Activated CD4-positive, alpha-beta T cell treated with anti-CD3 and anti-CD28 coated beads for 1 hour (primary cell): ENCODE measurements at places on chromosomes 6 and 20.

DNA sequence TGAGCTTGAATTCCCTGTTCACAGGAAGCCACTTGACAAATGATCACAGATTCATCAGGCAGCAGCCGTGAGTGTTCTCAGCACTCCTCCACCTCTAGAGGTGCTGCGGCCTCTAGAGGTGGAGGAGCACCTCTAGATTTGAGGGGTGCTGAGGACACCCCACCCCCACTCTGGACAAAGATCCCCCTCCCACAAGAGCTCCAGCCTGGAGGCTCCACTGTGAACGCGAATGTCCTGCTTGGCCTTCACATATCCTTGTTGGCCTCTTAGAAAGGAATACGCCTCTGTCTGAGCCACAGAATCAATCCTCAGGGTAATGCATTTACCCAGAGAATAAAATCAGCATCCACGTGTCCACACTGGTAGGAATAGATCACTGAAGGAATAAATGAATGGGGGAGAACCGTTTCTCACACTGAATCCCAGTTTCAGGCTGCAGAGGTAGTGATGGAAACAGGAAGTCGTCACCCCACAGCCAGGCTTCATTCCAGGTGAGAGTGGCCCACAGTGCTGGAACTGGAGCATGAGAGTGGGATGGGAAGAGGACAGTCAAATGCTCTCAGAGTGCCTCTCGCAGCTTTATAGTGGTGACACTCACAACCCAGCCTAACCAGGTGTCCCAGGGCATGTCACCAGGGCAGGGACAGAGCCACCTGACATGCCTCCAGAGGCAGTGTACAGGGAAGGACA, 16.6 kb downstream of the NPEPL1 start:
- no peak for DNase-seq

DNA sequence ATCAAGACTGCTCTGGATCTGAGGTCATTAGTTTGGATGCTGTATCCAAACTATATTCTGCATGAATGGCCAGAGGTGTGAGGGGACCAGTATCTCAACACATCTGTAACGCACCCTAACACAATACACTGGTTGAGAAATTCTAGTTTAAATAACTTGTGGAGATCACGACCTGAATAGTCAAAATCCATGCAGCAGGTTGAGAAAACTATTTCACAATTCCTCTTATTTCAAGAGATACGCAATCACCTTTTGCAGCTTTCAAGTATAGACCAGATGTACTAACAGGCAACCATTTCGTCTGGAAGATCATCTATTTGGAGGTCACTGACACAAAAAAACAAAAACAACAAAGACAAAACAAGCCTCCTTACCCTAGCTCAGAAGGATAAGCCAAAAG, 11.1 kb downstream of the CSNK2A1 start:
- DNase-seq: no peak

DNA sequence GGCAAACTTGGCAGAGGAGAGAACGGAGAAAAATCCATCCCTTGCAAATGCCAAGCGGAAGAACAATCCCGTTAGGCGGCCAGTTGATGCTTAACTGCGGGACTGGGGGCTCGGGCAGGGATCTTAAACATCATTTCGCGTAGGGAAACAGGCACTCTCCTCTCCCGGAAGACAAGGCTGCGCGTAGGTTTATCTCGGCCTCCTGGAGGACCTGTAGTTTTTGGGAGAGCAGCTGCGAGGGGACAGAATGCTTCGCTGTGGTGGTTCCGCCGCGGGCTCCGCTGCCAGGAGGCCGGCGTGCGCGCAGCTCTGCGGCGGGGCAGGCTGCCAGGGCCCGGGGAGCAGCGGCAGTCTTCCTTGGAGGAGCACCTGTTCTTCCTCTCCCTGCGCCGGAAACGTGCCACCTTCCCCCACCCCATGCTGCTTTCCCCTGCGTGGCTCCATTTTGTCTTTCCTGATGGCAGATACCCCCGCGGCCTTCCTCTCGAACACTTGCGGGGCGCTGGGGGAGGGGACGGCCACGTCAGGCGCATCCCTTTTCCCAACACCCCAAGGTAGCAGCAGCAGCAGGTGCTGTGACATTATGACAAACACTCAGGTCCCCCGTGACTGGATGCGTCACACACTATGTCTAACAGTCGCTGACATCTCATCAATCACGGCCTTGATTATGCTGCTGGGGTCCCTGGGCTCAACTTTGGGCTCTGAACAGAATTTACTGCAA, 230.7 kb upstream of the BTBD3 start:
- DNase-seq: no peak

GRCh38 chr20:49602345-49603208, 34.6 kb upstream of the PTGIS start:
- DNase-seq: no peak

DNA sequence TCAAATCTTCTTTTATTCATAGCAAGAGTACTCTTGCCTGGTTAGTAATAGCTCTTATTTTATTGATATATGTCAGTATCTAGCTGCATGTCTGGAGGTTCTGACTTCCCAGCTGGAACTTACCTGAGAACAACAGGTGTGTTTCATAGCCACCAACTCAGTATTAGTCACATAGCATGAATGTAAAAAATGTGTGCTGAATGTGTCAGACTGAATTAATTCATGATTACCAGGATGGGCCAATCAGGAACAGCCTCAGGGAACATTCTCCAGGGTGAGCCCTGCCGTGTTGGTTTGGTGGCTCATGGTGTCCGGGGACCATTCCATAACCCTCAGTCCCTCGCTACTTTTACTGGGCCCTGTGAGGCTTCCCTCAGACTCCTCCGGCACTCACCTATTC, 99.7 kb downstream of the TULP4 start:
- DNase-seq: no peak

DNA sequence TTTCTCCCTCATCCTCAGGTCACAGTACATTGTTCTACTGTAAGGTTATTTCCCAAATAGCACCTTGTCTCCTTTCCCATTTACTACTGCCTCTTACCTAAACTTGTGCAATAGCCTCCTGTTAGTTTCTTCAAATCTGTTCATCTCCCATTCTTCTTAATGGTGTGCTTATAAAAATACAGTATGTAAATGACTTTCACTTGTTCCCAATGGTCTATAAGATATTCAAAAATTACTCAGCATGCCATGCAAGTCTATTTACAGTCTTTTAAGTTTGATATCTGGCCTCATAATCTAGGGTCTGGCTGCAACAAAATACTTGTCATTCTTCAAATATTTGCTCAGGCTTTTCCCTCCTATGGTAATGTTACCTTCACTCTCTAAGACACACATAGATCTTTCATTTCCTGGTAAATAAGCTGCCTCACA, 31.5 kb upstream of the RHAG start:
- DNase-seq: no peak

DNA sequence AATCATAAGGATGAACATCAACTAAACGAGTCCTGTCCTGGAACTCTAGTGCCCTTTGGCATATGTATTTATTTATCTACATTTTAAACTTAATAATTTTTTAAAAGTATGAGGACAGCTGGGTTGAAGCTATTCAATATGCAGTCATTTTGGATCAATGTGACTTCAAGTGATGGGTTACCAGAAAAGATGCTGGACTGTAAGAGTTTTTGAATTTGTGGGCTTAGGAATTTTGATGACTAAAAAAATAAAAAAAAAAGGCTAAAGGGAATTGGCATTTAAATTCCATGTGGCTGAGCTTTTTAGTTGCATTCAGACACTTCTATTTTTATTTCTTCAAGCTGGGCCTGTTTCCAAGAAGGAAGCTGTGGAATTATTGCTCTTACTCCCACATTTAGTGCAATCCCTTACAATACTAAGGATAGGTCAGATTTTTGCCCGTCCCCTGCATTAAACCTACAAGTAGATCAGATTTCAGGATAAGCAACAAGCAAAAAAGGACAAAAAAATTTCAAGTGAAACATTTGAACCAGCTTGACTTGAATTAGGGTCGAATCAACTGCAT, 704.2 kb upstream of the CITED2 start:
- no peak for DNase-seq

DNA sequence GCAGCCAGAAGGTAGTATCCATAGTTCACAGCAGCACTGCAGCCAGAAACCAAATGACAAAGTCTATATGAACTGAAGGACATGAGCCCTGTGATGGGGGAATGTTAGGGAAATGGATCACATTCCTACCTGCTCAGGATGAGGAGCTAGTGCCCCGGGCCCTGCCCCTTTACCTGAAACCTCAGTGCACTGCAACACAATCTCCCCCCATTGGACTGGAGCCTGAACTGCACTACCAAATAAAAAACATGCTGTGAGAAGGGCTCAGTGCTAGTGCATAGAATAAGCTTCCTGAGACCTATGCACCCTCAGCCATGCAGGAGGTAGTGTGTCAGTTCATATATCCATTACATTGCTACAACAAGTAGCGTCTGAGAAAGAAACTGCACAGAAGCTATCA, 477.8 kb downstream of the HACE1 start:
- no peak for DNase-seq

DNA sequence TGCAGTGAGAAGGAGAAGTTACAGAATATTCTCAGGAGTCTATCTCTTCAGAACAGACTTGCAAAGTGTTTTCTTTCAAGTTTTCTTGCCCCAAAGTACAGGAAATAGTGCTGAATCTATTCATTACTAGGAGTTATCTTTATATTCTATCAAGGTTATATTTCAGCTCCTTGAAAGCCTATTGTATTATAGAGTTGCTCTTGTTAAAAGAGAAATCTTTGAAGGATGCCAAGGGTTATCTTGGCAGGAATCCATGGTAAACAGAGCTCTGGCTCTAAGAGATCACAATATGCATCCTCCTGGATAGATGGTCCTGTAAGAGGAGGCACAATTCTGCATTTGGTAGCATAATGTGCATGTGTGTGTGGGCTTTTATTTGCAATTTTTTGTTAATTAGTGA, 21.2 kb upstream of the SNRPB2 start:
- no peak for DNase-seq

- DNase-seq: no peak
Measured at GRCh38 chr20:4090756-4091489, 75.6 kb upstream of the RNF24 start.

- DNase-seq: no peak
Measured at GRCh38 chr6:137102851-137103492, 58.2 kb upstream of the IL20RA start.

- no peak for DNase-seq
Measured at GRCh38 chr20:14553774-14554534, 216.5 kb upstream of the FLRT3 start.

DNA sequence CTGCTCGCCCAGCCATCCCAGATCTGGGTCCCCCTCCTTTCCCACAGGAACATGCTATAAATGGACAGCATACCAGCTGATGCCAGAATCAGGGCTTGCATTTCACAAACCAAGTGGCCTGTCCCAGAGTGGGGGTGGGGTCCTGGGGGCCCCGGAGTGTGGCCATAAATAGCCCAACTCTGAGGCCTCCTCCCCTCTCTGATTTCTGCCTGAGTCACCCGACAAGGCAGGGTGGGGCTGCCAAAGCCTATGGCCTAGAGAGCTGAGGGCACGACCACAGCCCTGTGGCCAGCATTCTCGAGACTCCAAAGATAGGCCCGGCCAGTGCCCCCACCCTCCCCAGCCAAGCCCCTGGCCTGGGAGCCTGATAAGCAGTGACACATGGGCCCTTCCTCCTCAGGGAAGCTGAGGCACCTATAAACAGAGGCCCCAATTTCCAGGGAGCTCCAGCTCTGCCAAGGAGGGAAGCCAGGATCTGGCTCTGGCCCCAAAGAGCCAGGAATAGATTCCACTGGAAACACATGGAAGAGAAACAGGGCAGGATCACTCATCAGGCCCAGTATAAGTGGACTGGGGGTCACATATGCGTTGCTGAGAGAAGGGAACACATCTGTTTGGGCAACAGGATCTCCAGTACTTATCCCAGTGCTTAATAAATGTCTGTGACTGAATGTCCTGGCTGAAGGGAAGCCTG, 20.3 kb downstream of the SNTA1 start:
- DNase-seq: no peak

DNA sequence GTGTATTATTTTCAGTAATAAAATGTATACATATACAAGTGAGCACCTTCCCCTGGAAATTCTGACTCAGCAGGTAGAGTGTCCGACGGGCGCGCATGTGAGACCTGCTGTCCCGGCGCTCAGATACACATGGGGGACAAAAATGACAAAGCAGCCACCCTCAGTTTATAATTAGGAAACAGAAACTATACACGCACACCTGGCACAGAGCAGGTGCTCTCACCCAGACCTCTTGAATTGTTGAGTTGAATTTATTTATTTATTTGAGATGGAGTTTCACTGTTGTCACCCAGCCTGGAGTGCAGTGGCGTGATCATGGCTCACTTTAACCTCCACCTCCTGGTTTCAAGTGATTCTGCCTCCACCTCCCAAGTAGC, 180.4 kb downstream of the ZDHHC14 start:
- no peak for DNase-seq

DNA sequence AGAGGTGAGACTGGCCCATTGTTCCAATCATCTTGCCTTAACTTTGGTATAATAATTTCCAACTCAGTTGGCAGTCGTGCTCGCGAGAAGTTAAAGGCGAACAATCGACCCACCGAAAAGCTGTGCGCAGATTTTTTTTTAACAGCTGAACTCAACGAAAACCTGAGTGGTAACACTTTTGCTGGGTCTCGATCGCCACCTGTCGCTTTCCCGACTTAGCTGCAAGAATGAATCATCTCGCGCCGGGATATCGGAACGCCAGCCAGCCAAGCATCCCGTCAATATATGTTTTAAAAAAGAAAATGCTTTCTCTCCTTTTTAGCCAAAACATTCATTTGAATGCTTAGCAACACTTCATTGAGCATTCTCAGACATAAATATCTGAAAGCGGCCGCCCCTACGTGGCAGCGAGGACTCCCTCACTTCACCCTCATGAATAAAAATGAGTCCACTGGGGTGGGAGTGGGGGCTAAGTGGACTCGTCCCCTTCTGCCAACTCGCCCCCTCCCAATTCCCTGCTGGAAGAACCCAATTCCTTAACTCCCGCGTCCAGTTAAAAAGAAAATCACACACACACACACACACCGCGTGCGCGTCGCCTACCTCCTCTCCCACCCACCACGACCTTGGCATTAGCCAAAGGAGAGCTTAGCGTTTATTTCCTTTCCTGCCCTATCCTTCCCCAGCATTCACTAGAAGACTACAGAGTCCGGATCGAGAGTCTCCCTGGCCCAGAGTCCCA, 1.5 kb downstream of the COL12A1 start:
- DNase-seq: no peak

GRCh38 chr20:59120919-59121318, 42.7 kb upstream of the ZNF831 start:
- DNase-seq: no peak

DNA sequence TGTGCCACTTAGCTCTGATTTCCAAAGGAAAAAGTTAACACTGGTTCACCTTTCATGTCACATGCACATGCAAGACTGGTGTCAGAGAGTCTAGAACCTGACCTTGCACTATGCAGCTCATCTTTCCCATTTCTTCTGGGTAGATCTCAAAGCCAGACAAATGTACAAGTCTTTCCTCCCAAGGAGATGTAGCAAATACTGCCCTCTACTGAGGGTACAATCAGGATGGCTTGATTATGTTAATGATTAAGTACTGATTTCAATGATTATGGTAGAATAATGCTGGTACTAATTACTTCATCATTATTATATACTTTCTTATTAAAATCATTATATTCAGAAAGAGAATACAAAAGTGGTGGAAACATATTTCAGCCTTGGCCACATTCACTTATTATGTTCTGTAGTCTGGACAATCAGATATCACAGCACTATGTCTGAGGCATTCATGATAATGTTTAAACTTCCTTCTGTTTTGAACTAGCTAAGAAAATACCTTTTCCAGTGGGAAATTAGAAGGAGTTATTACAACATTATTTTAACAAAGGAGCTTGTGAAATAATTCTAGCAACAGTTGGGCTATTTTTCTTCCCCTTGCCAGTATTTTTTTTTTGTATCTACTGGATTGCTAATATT, 68.5 kb upstream of the FOXO3 start:
- no peak for DNase-seq
